Bone marrow (tissue), 2 donors: ENCODE measurements at places on chromosomes 5 and 9.

DNA sequence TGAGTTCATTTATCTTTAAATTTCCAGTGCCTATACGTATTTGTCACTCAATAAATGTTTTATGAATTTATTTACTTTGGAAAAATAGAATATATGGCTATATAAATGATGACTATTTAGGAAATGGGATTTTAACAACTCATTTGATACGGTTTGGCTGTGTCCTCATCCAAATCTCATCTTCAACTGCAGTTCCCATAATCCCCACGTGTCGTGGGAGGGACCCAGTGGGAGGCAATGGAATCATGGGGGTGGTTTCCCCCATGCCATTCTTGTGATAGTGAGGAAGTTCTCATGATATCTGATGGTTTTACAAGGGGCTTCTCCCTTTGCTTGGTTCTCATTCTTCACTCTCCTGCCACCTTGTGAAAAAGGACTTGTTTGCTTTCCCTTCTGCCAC, 187.6 kb upstream of the EFNA5 start:
- no peak for DNase-seq

DNA sequence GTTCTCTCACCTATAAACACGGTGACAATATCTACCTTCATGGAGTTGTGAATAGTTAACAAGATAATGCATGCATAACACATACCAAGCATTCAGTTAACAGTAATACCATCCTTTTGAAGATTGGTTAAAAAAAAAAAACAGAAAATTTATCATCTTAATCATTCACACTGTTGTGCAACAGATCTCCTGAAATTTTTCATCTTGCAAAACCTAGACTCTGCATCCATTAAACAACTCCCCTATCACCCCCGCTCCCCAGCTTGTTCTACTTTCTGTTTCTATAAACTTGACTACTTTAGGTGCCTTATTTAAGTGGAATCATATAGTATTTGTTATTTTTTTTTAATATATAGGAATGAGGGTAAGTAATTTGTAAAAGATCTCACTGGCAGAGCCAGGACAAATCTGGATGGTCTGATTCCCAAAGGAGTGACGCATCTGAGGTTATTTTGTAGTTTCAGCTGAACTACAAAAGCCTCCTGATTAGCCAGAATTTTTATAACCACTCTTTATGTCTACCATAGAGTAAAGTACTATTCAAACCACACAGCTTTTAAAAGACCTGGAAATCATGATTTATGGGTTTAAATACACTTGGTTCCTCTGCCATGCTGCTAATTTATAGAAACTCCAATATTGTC, 93.0 kb downstream of the FANCC start:
- DNase-seq = no peak

DNA sequence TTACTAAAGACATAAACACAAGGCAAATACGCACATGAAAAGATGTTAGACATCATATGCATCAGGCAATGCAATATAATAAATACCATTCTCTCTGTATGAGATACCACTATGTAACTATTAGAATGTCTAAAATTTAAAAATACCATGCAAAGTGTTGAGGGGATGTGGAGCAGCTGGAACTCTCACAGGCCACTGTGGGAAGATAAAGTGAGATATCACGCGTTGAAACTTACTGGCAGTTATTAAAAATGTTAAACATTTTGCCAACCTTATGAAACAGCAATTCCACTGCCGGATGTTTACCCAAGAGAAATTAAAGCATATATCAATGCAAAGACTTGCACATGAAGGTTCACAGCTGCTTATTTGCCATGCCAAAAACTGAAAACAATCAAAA, 556.7 kb downstream of the LRRC70 start:
- DNase-seq = no peak

DNA sequence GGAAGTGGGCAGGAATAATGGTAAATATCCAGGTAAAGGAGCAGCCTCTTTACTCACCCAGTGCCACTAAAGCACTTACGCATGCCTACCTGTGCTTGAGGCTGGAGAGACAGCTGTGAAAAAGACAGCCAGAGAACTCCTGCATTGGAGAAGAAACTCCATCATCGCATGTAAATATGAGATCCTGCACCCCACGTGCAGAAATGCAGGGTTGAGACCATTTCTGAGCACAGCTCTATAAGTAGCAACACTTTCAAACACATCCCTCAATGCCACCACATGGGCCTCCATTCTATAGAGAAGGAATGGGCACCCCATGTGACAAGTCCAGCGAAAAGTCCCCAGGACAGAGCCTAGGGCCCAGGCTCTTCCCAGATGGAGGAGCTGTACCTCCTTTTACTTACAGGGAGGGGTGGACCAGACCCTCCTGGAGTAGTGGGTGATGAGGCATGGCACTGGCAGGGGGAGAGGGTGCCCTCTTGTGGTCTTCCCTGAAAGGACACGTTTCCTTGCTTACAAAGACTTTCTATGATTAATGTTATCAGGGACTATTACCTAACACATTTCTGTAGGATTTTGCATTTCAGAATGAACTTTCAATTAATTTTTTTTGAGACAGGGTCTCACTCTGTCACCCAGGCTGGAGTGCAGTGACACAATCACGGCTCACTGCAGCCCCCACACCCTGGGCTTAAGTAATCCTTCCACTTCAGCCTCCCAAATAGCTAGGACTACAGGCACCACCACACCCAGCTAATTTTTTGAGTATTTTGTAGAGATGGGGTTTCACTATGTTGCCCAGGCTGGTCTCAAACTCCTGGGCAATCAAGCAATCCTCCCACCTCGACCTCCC, 55.3 kb upstream of the IL17B start:
- peak; percentile 20 for DNase-seq

DNA sequence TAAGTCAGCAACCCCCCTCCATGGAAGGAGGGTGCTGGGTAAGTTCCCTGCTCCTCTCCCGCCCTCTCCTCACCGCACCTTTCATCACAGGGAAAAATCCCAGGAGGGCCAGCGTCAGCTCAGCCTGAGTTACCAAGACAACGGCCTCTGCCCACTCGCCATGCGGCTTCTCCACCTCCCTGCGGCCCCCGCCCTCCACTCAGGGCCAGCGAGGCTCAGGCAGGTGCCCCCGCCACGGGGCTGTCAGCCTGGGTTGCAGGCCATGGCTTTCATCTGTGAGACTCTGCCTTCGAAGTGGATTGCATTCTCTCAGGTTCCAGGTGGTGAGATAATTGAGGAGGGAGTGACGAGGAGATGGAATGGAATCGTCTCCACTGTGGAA, 27.2 kb upstream of the LAMC3 start:
- DNase-seq = no peak

DNA sequence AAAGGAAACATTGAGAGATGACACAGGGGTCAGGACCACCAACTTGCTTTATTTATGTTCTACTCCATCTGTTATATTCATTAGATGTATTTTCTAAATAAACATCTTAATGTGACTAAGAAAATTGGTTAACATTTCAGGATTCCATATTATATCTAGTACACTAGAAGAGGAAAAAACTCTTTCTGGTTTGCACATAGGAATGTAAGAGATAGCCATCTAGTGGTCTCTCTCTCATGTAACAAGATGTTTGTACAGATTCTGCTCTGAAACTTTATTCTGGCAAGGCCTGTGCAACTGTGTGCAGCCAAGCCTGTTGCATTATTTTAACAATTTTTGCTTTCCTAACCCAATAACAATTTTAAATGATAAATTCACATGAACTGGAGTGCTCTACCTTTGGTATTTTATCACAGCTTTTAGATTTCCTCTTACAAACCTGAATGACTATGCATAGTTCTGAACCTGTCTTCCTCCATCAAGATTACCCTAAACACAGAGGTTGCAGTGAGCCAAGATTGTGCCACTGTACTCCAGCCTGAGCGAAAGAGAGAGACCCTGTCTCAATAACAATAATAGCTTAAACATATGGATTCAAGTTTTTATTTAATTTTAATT, 148.2 kb downstream of the GIN1 start:
- no peak for DNase-seq

DNA sequence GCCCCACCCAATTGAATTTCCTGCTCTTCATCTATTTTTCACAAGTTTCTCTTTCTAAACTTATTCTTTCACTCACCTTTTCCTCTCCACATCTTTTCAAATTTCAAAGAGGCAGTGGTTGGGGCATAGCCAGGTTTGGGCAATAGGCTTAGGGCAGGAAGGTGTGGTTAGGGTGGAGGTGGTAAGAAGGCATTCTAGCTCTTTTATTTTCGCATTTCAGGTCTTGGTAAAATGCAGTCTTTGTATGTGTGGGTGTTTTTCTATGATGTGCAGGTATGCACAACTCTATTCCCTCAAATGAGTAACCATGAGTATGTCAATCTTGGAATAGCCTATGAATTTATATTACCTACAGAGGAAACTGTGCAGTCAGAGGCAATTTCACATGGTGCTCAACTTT, 129.8 kb upstream of the IFNE start:
- no peak for DNase-seq

GRCh38 chr5:138660051-138660572, 84.9 kb upstream of the HSPA9 start:
- no peak for DNase-seq

DNA sequence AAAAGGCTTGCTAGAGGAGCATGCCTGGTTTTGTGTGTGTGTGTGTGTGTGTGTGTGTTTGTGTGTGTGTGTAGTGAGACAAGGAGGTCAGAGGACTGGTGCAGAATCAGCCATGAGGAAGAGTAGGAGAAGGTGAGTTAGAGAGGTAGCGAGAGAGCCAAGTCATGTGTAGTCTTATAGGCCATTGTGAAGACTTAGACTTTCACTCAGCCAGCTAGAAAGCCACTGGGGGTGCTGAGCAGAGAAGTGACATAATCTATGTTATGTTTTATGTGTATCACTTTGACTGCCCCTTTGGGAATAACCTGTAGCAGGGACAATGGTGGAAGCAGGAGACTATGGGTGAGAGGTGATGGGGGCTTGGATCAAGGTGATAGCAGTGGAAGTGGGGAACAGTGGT, 180.5 kb upstream of the CLINT1 start:
- no peak for DNase-seq

DNA sequence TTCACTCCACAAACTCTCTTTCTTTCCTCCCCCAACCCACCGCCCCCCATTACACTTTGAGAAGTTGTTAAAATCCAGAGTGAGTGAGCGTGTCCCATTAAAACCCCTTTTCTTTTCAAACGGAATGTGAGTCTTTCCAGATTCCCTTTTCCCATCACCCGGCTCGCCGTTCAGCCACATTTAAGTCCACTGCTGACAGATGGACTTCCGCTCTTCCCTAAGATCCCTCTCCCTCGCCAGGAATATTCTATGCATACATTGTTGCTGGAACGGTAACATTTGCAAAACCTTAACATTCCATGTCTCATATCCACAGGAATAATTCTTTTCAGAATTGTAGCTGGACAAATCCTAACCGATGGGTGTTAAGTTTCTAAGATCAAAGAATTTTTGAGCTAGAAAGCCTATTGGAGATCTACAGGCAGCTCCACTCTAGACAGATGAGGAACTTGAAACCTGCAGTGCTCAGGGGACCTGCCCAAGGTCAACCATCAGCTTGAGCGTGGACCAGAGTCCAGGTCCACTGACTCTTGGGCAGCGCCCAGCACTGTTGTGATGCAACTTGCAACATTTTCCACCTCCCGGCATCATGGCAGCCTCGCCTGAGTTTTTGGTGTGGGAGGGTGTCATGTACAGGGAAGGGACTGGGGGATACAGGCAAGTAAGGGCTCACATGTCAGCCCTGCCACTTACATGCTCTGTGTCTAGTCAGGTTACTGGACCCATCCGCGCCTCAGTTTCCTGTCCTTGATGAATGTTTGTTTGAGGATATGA, 500.1 kb downstream of the CCDC171 start:
- DNase-seq = no peak

- DNase-seq = no peak
Observed at GRCh38 chr9:5610491-5610890, 18.4 kb upstream of the RIC1 start.

DNA sequence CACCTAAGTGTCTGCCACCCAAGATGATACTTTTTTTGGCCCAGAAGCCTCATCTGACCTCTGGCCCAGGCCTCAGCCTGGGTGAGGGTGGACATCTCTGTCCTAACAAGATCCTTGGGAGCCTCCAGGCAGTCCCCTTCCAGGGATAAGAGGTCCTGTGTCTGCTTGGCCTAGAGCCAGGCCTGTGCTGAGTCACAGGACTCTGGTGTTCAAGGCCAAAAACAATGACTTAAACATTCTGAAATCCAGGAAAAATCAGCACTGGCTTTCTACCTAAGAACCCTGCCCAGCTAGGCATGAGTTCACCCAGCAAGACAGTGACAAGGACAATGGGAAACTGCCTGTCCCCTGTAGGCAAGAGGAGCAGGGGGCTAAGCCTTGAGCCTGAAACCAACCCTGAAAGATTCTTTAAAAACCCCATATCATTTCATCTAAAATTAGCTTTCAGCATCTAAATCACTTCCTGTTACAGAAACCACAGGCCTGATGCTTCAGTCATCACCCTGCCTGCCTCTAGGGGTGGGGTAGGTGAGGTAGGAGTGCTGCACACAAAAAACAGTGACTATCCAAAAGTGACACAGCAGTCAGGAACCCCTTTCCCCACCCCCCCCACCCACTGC, 29.9 kb downstream of the CSF2 start:
- DNase-seq = peak; percentile 63

DNA sequence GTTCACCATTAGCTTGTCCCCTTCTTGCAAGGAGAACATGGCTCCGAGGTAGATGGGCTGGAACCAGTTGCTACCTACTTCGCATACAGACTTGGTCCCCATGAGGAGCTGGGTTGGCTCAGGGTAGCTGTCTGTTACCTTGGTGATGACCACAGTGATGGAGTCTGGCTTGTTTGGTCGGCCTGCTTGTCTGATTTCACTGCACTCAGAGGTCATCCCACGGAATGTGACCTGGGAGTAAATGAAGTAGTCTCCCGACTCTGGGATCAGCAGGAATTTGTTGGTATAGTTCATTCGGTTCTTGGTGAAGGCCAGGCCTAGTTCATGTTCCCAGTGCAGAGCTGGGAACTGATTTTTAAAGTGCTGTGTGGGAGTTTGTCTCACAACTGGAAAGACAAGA, 15.3 kb downstream of the TNFSF15 start:
- no peak for DNase-seq

GRCh38 chr5:137119321-137119720, 379.8 kb downstream of the SPOCK1 start:
- no peak for DNase-seq

- DNase-seq = no peak
Observed at GRCh38 chr5:158869092-158869491, 230.6 kb downstream of the EBF1 start.

DNA sequence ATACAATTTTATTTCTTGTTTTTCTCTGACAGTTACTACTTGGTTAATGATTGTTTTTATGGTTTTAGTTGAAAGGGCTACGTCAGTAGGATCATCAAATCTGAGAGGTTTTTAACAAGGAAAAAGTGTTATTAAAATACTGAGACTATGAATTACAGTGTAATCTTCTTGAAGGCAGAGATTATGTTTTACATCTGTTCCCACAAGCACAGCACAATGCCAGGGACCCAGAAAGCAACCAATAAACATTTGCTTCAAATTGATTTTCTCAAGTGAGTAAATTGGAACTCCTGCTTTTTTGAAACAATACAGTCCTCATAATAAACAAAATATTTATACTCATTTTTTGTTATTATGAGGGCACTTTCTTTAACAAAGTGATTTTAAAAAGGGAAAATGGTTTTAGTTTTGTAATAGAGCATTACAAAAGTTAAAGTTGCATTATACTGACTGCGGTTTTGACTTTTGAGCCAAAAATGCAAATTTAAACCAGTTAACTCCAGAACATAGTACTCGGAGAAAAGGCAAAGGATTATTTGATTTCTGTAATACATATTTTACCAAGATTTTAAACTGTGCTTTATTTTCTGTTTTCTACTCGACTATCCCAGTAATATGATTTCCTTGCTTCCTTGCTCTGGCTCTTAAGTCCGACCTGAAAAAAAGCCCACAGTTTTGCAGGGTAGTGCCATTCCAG, 176.9 kb downstream of the GDNF start:
- DNase-seq = no peak
